Astrocyte (in vitro differentiated cells and primary cell): ENCODE measurements at places on chromosomes 11 and 22. TPM values are rescaled to one million over a fixed set of nuclear protein-coding genes. Genes with fewer than 3 reads are reported as not detected.

DNA sequence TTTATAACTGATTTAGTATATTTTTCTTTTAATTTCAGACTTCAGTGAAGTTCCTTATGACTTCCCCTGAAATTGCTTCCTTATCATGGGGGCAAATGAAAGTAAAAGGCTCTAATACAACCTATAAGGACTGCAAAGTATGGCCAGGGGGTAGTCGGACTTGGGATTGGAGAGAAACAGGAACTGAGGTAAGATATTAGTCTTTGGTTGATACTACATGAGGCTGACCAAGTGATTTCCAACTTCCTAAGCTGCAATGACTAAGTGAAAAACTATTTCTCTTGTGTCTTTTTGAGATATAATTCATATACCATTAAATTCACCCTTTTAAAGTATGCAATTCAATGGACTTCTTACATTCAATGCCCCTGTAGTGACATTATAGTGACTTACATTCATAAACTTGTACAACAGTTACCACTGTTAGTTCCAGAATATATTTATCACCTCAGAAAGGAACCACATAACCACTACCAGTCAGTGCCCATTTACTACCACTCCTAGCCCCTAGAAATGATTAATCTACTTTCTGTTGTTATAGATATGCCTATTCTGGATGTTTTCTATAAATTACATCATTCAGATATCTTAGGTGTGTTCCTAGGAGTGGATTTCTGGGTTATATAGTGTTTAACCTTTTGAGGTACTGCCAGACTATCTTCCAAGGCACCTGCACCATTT is 21.6 kb downstream of the AAMDC start:
- H3K4me1 ChIP-seq: peaks cover 5% of the 10 kb centered on the region
- DNase-seq: peak; percentile 20
- no peaks in the 10 kb centered on the region for H3K27me3 ChIP-seq
- peaks cover 3% of the 10 kb centered on the region for H3K36me3 ChIP-seq

- peaks cover 6% of the 10 kb centered on the region for H3K36me3 ChIP-seq
- DNase-seq: no peak
These were observed 43.9 kb upstream of the DLAT start for GRCh38 chr11:111981270-111981669.

GRCh38 chr11:16871368-16871767 is 132.9 kb downstream of the C11orf58 start:
- H3K4me1 ChIP-seq: peaks cover 3% of the 10 kb centered on the region
- H3K27me3 ChIP-seq: no peaks in the 10 kb centered on the region
- H3K27ac ChIP-seq: no peak overlapping the region
- H3K36me3 ChIP-seq: no peaks in the 10 kb centered on the region

DNA sequence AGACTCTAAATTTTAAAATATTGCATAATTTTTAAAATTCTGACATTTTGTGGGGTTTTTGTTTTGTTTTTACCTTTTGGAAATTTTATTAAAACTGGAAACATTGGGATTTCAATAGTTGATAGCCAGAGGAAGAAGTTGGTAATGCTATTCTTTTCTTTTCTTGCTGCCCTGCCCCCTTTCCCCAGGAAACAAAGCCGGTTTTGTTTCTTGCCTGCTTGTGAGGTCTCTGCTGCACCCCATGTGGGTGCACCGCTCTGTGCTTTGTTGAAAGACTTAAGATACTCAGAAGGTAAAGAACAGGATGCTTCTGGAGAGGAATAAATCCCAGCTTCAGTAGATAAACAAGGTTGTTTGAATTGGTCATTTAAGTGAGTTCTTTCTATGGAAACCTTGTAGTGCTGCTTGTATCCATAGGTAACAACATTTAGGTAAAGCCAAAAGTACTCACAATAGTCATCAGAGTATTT is 87.5 kb downstream of the YAP1 start:
- H3K4me1 ChIP-seq: peaks cover 10% of the 10 kb centered on the region
- DNase-seq: no peak
- no peak overlapping the region for H3K4me3 ChIP-seq

DNA sequence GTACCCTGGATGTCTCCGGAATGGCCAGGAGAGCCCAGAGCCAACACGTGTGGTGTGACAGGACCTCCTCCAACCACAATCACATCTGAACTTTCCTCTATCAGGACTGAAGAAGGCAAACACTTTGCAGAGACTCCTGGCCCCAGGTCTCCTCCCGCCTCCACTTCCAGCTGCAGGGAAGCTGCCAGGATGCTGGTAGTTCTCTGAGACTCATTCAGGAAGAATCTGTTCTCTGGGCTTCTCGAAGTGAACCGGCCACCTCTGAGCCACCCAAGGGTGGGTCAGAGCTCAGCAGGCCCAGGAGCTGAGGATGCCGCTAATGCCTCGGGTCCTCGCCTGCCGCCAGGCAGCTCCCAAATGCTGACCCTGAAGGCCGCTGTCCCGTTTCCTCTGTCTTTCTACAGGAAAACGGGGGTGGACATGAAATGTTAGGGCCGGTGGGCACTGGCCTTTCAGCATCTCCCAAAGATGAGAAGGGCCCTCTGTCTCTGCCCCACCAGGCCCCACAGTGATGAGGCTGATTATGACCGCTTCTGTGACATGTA is 789.9 kb downstream of the BRD1 start:
- no peak for DNase-seq
- no peaks in the 10 kb centered on the region for H3K36me3 ChIP-seq
- H3K27ac ChIP-seq: no peak overlapping the region

GRCh38 chr11:35065566-35065965 is 73.4 kb upstream of the CD44 start:
- H3K4me3 ChIP-seq: no peak overlapping the region
- H3K27me3 ChIP-seq: no peaks in the 10 kb centered on the region
- DNase-seq: peak; percentile 65
- peaks cover 21% of the 10 kb centered on the region for H3K4me1 ChIP-seq
- H3K36me3 ChIP-seq: no peaks in the 10 kb centered on the region

- peaks cover 7% of the 10 kb centered on the region for H3K36me3 ChIP-seq
- no peak for DNase-seq
- H3K27ac ChIP-seq: no peak overlapping the region
- H3K4me1 ChIP-seq: no peaks in the 10 kb centered on the region
These were observed 9.5 kb upstream of the TSG101 start for GRCh38 chr11:18536209-18536608.

GRCh38 chr22:36027579-36027934 is 1.1 kb downstream of the RBFOX2 start:
- no peaks in the 10 kb centered on the region for H3K27me3 ChIP-seq
- peak overlapping the region; percentile 71 for H3K27ac ChIP-seq
- no peak for DNase-seq
- H3K36me3 ChIP-seq: peaks cover 8% of the 10 kb centered on the region

- H3K4me1 ChIP-seq: peaks cover 19% of the 10 kb centered on the region
- DNase-seq: no peak
- H3K36me3 ChIP-seq: no peaks in the 10 kb centered on the region
- peak overlapping the region; percentile 77 for H3K4me3 ChIP-seq
- no peaks in the 10 kb centered on the region for H3K27me3 ChIP-seq
- peak overlapping the region; percentile 68 for H3K27ac ChIP-seq
These were observed 714 bp downstream of the SDF2L1 start for GRCh38 chr22:21642584-21643448.

DNA sequence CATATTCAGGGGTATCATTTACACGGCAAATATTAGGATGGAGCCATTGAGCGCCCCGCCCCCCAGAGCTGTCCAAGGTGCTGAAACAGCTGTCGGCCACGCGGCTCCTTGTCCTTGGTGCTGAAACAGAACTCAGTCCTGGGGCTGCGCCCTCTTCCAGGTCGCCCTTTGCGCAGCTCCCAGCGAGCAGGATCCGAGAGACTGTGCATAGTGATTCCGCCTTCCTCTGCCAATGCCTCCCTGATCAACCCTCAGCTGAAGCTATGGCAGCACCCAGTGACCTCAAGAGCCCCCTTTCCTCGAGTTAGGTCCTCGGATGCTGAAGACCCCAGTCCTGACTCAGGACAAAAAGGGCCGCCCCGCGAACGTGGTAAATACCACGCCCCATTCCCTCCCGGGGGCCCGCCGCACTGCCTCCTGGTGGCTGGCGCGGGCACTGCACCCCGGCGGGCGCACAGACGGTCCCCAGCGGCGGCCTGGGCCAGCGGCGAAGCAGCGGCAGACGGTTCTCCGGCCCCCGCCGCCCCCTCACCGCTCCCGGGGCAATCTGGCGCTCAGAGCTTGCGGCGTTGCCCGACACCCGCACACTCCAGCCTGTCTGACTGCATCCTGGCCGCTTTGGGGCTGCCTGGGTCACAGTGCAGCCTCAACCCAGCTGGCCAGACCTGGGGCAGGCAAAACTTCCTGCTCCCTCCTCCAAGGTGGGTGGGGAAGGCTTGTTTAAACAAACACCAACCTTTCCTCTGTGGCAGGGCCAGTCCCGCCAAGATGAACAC is 13.4 kb downstream of the SYT7 start:
- DNase-seq: peak; percentile 57
- H3K36me3 ChIP-seq: no peaks in the 10 kb centered on the region
- H3K4me3 ChIP-seq: no peak overlapping the region
- H3K4me1 ChIP-seq: no peaks in the 10 kb centered on the region

DNA sequence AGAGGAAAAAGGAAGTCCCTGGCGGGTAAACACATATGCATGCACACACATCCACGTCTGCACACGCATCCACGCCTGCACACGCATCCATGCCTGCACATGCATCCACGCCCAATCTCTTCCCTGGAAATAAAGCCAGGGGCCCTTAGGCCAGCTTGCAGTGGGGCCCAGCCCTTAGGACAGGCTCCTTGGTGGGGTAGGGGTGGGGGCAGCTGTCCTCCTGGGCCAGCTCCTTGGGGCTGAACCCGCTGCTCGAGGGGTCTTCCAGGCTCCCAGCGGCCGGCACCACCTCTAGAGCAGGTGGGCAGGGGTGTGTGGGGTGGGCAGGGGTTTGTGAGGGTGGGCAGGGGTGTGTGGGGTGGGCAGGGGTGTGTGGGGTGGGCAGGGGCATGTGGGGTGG is 1.9 kb downstream of the C11orf21 start:
- no peak for DNase-seq
- H3K4me3 ChIP-seq: no peak overlapping the region
- H3K27ac ChIP-seq: no peak overlapping the region
- no peaks in the 10 kb centered on the region for H3K36me3 ChIP-seq
- H3K27me3 ChIP-seq: peaks cover 3% of the 10 kb centered on the region

DNA sequence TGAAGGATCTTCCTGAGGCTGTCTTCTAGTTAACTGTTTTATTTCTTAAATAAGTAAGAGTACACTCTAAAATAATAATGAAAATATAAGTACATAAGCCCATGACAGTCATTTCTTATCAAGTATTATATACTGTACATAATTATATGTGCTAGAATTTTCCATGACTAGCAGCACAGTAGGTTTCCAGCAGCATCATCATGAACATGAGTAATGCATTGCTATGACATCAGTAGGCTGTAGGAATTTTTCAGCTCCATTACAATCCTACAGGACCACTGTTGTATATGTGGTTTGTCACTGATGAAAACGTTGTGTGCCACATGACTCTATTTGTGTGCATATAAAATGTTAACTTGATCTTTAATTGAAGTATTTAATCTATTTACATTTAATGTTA is 22.0 kb downstream of the ZNF202 start:
- peaks cover 8% of the 10 kb centered on the region for H3K27me3 ChIP-seq
- no peaks in the 10 kb centered on the region for H3K4me1 ChIP-seq
- H3K4me3 ChIP-seq: no peak overlapping the region
- no peak overlapping the region for H3K27ac ChIP-seq

- peak overlapping the region; percentile 22 for H3K4me3 ChIP-seq
- H3K27ac ChIP-seq: no peak overlapping the region
- H3K4me1 ChIP-seq: no peaks in the 10 kb centered on the region
These were observed 148.3 kb upstream of the POU2AF2 start for GRCh38 chr11:111097191-111097590.

DNA sequence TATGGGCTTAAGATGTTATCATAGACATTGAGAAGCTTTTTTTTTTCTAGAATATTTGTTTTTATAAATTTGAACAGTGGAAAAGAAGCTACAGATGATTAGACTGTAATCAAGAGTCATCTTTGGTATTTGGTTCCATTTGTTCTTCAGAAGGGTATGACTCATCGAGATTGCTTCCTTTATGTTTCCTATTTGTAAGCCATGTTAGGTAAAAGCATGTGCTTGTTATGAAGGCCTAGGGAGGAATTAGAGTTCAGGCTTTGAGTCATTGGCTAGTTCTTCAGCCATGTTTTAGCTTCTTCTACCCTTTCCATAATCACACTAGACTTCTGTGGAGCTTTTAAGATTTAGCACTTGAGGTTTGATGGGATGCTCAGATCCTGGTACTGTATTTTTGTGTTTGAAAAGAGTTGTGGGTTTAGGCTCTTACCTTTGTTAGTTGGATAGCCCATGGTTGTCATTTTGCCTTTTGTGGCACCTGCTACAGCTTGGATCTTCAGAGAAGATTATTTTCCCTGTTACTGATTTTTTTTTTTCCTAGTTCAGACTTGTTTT is 44.3 kb downstream of the POLD3 start:
- peak overlapping the region; percentile 19 for H3K27ac ChIP-seq
- DNase-seq: peak; percentile 88
- no peak overlapping the region for H3K4me3 ChIP-seq
- H3K4me1 ChIP-seq: peaks cover 14% of the 10 kb centered on the region
- peaks cover 3% of the 10 kb centered on the region for H3K36me3 ChIP-seq
- no peaks in the 10 kb centered on the region for H3K27me3 ChIP-seq

NXPE1 gene
- not detected in 2 replicates for total RNA-seq

BEST1 gene
- total RNA-seq: 0.60 and 0.66 TPM in 2 replicates

MYO7A gene
- 0.16 TPM in 1 of 2 replicates, not detected in the other for total RNA-seq

PRR33 gene
- not detected in 2 replicates for total RNA-seq

YPEL4 gene
- total RNA-seq: 0.09 and 0.62 TPM in 2 replicates

FAM89B gene
- total RNA-seq: 45.2 and 47.5 TPM in 2 replicates

RAC2 gene
- total RNA-seq: 0.61 and 0.65 TPM in 2 replicates

SVIP gene
- 7.0 and 15.9 TPM in 2 replicates for total RNA-seq

CARD18 gene
- not detected in 2 replicates for total RNA-seq
